ENCODE measurements at places on chromosomes 4 and X.

- DNase-seq, result no peak
These were observed 378.5 kb downstream of the FAT4 start for GRCh38 chr4:125693228-125693627.

GRCh38 chr4:147847751-147848590 lies 116.1 kb downstream of the ARHGAP10 start:
- DNase-seq, result no peak

DNA sequence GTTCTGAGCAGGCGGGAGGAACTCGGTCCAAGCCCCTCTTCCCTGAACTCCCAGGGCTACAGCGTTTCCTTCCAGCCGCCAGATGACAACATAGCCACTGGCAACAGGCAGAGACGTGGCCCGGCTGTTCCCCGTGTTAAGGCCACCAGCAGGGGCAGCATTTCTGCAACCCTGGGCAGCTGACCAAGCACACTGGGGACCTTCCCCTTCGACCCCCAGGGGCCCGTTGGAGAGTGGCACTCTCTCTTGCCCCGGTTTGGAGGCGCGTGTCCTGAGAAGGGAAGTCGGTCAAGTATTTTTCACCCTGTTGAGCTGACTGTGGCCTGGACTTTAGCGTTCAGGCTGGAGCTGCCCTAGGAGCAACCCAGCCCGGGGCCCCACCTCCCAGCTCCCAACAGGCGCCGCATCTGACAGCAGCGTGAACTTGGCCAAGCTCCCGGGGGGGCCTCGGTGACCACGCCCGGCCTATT lies 37.6 kb downstream of the ZBTB49 start:
- DNase-seq, result no peak

DNA sequence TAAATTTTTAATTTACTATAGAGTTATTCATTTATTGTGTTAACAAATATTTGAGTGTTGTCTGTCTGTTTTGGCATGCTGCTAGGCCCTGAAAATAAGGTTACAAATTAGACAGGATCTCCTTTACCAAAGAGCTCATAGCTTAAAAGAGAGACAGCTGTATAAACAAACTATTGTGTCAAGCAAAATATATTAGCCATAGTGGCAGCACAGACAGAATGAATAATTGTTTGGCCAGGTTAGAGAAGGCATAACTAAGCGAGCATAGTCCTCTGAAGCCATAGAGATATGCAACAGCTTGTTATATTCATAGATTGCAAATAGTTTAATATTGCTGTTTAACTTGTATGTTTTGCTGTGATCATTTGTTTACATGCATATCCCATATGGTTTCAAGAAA lies 66.7 kb upstream of the NDUFC1 start:
- DNase-seq, result no peak

- DNase-seq, result peak; percentile 76
These were observed 48.6 kb upstream of the AP1S2 start for GRCh38 chrX:15903186-15903681.

- DNase-seq, result peak; percentile 12
These were observed 34.9 kb downstream of the MMRN1 start for GRCh38 chr4:89929425-89930159.

DNA sequence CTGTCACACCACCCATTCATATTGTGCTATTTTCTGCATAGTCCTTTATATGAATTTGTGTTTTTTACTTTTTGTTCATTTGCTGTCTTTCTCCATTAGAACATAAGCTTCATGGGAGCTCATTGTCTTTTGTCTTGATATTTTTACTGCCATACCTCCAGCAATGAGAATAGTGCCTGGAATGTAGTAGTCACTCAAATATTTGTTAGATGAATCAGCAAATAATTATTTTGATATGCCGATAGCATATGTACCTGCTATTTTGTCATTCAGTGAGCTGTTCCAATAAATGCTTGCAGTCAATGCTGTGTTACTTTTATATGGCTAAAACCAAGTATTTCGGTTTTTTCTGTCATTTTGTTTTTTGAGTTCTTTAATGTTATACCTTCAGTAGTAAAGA lies 43.5 kb upstream of the SLC25A31 start:
- DNase-seq, result no peak

GRCh38 chrX:152245213-152245612 lies 106.8 kb upstream of the MAGEA10 start:
- no peak for DNase-seq

GRCh38 chr4:143207555-143207954 lies 22.8 kb downstream of the USP38 start:
- no peak for DNase-seq

- DNase-seq, result no peak
These were observed 327.1 kb upstream of the NWD2 start for GRCh38 chr4:36917413-36917812.

DNA sequence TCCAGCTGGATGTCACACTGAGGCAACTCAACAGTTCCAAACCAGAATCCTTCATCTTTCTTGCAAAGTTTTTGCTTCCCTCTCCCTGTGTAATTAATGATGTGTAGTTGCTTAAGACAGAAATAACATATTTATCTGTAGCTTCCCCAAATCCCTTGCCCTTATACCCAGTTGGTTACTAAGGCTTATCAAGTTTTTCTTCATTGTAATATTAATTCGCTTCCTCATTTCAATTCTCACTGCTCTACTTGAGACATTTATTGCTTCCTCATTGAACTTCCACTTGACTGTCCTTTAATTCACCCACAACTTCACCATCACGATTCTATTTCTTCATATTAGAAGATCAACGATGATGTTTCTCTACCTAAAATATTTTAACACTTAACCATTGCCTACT lies 386.6 kb upstream of the CPEB2 start:
- no peak for DNase-seq

GRCh38 chrX:153669901-153670731 lies 3.5 kb downstream of the PNCK start:
- DNase-seq, result no peak

GRCh38 chrX:137427816-137428215 lies 138.1 kb upstream of the ZIC3 start:
- no peak for DNase-seq

- DNase-seq, result no peak
These were observed 52.4 kb downstream of the CBLL2 start for GRCh38 chrX:22325096-22325495.

DNA sequence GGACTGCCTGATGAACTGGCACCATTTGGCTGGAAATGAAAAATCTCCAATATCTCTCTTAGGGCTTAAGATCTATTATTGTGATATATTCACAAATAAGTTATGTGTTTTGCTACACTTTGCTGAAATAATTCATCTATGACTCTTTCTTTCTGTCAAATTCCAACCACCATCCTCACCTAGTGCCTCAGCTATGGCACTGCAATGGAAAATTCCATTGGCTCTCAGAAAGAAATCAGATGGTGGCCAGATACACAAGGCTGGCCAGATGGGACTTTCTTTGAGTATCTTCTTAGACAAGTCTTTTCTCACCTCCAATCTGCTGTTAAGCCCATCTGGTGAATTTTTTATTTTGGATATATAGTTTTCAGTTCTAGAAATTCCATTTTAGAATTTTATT lies 28.0 kb downstream of the NAT8L start:
- no peak for DNase-seq

GRCh38 chr4:8543623-8544022 lies 36.6 kb upstream of the GPR78 start:
- no peak for DNase-seq

DNA sequence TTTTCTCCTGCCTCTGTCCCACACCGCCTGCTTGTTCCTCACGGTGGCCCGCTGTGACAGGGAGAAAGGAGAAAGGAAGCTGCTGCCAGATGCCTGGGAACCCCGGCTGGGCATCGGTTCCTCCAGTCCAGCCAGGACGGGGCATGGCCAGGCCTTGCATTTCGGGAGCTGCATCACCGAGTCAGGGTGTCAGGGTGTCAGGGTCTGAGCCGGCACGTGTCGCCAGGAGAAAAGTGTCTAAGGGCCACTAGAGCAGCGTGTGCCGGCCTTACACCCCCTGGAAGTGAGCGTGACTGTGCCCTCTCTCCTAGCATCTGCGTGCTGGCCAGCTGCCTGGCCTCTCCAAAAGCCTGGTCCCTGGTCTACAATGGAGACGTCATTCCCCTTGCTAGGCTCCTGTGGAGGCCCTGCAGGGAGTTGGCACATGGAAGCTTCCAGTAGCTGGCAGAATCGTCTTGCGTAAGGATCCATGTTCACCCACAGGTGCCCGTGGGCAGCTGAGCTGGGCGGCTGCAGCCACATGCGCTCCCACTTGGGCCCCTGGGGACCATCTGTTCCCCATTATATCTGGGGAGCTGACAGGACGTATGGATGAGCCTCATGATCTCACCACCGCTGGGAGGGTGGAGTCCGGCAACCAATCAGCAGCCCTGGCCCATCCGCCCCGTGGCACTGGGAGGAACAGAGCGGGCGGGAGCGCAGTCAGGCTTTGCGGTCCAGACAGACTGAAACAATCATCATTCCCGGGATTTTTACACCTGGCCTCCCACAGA lies 39.9 kb upstream of the HMX1 start:
- no peak for DNase-seq

DNA sequence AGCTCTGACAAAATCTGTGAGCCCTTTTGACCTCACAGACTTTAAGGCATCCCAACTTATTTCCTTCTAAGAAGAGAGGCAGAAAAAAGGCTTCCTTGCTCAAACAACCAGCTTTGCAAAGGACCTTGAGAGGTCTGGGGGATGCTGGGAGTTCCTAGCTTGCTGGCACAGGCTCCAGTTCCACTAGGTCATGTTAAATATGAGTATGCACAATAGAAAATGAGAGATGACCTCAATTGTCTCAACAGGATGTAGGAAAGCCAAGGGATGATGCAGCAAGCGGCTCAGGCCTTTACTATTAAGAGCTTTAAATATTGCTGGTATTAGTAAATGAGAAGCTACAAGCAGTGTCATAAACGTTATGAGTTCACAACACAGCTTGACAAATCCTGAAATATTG lies 13.3 kb upstream of the ZNF827 start:
- no peak for DNase-seq

DNA sequence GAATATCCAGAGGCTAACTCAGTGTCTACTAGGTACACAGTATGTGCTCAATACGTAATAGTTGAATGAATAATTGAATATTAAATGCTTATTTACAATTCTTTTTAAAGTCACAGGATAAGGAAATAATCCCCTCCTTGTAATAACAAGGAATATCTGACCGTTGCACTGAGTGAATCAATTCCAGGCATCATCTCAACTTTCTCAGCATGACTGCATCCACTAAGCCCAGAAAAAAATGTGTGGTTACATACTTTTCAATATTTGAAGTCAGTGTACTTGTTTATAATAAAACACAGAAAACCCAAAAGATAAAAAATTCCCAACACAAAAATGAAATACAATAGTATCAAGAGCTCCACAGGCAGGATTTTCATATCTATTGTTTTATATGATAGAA lies 105.4 kb downstream of the TMEM144 start:
- DNase-seq, result no peak

DNA sequence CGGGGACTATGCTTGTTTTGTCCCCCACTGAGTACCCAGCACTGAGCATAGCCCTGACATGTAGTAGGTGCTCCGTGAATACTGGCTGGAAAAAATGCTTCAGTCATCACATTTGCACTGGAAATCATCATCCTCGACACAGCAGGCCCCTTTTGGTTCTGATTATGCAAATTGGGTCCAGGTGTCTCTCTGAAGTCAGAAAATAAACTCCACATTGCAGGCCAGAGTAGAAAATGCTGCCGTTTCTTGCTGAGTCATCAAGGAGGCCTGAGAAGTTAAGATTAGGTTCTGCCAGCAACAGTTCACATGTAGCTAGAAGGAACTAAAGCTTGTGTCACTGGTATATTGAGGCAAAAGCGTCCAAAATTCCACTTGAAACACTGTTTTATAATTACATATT lies 15.0 kb upstream of the STK32B start:
- no peak for DNase-seq

DNA sequence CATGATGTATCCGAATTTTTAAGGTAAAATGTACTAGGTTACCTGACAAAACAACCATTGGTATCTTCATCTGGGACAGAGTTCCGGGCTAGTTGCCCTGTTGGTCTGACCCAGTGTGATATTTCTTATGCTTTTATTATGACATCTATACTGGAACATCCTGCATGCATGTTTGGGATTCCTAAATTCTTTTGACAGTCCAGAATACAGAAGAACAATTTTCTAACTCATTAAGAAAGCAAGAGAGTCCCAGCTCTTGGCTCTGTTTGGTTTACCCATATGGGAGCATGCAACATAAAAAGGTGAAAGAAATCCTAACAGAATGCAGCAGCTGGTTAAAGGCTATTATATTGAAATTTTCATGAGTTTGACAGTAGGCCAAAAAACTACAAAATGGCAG lies 247.7 kb upstream of the FTHL17 start:
- no peak for DNase-seq

- no peak for DNase-seq
These were observed 14.8 kb upstream of the TRIM60 start for GRCh38 chr4:165016971-165017370.

DNA sequence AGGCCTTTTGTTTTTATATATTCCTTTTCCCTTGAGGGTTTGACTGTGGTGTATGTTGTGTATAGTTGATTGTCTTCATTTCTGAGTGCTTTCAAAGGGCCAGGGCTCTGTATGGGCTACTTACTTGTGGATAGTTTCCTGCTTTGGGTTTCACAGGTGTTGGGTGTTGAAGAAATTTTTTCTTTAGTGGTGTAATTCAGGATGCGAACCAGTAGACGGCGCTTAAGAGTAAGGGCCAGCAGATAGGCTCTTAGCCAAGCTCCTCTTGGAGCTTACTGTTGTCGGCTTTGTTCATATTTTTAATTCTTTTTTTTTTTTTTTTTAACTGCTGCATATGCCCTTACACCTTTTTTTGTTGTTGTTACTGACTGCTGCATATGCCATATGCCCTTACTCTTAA lies 276.3 kb upstream of the GALNT7 start:
- no peak for DNase-seq

DNA sequence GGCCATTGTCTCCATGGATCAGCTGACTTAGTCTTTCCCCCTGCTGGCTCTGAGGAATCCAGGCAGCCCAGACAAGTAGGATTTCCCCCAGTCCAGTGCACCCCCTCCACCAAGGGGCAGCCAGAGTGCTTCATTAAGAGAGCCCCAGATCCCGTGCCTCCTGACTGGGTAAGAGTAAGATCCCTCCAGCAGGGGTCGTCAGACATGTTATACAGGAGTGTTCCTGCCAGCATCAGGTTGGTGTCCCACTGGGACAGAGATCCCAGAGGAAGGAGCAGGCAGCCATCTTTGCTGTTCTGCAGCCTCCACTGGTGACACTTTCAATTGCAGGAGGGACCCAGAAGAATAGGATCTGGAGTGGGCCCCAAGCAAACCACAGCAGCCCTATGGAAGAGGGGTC lies 29.0 kb upstream of the INPP4B start:
- DNase-seq, result no peak

All from GM06990 (cell line).